ENCODE measurements at places on chromosomes 6 and 20.

- no peak for DNase-seq
Observed at GRCh38 chr6:104227508-104227907, 632.2 kb downstream of the HACE1 start.

DNA sequence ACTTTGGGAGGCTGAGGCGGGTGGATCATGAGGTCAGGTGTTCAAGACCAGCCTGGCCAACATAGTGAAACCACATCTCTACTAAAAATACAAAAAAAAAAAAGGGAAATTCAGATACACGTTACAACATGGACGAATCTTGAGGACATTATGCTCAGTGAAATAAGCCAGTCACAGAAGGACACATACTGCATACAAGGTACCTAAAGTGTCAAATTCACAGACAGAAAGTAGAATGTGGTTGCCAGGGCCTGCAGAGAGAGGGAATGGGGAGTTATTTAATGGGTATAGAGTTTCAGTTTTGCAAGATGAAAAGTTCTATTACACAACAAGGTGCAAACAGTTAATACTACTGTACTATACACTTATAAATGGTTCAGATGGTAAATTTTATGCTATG, 75.1 kb downstream of the SNX5 start:
- DNase-seq: no peak

DNA sequence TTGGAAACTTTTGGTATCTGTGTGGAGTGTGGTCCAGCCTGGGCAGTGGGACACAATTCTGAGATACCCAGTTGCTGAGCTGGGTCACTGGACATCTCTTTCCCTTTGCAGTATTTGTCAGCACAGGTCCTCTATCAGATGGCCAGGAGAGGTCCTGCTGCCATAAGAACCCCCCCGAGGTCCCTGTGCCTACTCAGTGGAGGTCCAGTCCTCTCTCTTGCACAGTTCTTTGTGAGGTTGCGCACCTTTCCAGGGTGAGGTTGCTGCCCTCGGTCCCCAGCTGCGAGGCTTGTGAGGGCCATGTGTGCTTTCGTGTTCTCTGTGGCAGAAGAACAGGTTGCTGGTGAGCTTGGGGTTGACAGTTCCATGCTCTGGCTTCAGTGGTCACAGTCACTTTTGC, 320.6 kb downstream of the QKI start:
- no peak for DNase-seq

DNA sequence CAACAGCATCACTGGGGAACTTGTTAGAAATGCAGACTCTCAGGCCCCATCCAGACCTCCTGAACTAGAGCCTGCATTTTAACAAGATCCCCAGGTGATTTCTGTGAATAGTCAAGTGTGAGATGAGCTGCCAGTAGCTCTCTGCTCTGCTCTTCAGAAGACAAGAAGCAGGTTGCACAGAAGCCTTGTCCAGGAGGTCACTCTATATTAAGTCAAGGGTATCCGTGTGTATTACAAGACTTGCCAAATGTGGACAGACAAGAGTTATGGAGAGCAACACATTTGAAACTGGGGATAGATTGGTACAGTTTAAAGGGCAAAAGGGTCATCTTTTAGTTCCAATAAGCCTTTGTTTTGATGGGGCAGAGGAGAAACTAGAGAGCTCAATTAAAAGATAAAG, 23.2 kb upstream of the RIN2 start:
- no peak for DNase-seq

DNA sequence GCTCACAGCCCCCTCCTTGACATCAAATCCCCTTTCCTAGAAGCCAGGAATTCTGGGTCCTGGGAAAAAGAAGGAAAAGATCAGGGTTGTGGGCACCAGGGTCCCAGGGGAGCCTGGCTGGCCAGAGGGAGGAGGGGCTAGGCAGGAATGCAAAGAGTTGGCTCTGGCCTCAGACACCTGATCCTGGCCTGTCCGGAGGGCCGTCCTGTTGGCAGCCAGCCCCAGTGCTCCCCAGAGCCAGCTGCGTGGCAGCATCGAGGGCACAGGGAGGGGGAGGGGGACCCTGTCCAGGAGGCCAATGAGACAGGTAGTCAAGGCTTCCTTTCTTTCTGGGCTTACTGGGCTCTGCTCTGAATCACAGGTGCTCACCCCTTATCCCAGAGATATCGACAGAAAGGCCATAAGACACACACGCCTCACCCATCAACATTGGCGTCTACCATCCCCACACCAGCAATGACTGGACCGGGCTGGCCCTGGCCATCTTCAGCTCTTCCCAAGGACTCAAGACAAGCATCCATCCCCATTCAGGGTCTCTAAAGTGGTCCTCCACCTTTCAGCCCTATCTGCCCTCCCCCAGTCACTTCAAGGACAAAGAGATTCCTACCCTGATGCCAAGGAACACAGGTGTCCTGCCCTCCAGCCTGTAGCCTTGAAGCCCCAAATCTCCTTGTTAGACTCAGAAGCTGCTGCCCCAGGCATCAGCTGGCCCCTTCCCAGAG, 723 bp downstream of the COL11A2 start:
- DNase-seq: no peak
